HFFc6 (cell line): ENCODE measurements at places on chromosomes 16 and 17. TPM values are rescaled to one million over a fixed set of nuclear protein-coding genes. Genes with fewer than 3 reads are reported as not detected.

DNA sequence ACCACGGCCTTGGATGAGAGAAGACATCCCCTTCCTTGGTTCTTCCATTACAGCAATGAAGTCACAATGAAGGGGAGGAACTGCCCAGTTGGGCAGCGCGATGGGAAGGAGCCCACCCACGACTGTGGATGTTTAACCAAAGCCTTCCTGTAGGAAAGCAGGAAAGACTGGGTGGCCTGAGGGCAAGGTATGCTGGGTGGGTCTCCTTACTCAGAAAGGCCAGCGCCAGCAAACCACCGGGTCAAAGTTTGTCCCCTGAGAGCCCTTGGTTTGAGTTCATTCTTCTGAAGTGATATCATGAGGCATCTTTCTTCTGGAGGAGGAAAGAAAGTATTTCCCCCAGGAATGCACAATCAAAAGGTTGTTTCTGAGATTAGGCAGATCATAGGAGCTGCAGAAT lies 105.2 kb downstream of the C16orf95 start:
- peaks cover 15% of the 10 kb centered on the region for H3K4me1 ChIP-seq
- DNase-seq, result no peak
- H3K27ac ChIP-seq, result no peak overlapping the region
- no peak overlapping the region for H3K4me3 ChIP-seq

- H3K27me3 ChIP-seq, result peaks cover 5% of the 10 kb centered on the region
- peak; percentile 99 for DNase-seq
- H3K4me1 ChIP-seq, result peaks cover 13% of the 10 kb centered on the region
These were observed 805 bp upstream of the ORAI3 start for GRCh38 chr16:30947859-30948666.

GRCh38 chr16:4323845-4324488 lies 8.1 kb downstream of the GLIS2 start:
- no peak overlapping the region for H3K4me3 ChIP-seq
- H3K4me1 ChIP-seq, result peaks cover 27% of the 10 kb centered on the region
- peak overlapping the region; percentile 59 for H3K27ac ChIP-seq
- no peaks in the 10 kb centered on the region for H3K36me3 ChIP-seq
- DNase-seq, result no peak

DNA sequence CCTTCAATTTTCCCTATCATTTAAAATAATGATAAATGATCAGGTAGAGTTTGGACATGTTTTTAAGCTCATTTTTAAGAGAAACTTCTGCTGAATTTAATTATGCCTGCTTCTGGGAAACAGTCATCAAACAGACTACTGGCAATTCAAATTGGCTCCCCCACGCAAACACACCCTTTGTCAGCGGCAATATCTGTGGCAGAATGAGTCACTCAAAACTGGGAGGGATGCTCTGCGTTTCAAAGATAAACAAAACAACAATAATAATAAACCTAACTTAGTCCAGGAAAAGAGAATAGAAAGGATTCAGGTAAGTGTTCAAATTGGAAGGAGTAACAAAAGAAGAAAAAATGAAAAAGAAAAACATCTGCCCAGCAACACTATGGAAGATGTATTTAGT lies 108.1 kb upstream of the ERCC4 start:
- H3K4me1 ChIP-seq, result no peaks in the 10 kb centered on the region
- no peaks in the 10 kb centered on the region for H3K36me3 ChIP-seq
- DNase-seq, result no peak
- H3K27me3 ChIP-seq, result no peaks in the 10 kb centered on the region
- no peak overlapping the region for H3K4me3 ChIP-seq

DNA sequence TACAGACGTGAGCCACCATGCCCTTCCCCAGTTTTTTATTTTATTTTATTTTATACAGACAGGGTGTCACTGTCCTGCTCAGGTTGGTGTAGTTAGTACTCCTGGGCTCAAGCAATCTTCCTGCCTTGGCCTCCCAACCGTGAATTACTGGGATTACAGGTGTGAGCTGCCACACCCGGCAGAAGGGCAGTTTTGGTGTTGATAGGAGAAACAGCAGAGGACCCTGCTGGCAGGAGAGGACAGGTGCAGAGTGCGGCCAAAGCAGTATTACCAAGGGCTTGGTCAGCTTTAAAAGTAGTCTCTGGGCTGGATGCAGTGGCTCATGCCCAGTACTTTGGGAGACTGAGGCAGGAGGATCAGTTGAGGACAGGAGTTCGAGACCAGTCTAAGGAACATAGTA lies 22.9 kb downstream of the FOXK2 start:
- H3K27ac ChIP-seq, result no peak overlapping the region
- peaks cover 27% of the 10 kb centered on the region for H3K4me1 ChIP-seq
- no peak overlapping the region for H3K4me3 ChIP-seq

DNA sequence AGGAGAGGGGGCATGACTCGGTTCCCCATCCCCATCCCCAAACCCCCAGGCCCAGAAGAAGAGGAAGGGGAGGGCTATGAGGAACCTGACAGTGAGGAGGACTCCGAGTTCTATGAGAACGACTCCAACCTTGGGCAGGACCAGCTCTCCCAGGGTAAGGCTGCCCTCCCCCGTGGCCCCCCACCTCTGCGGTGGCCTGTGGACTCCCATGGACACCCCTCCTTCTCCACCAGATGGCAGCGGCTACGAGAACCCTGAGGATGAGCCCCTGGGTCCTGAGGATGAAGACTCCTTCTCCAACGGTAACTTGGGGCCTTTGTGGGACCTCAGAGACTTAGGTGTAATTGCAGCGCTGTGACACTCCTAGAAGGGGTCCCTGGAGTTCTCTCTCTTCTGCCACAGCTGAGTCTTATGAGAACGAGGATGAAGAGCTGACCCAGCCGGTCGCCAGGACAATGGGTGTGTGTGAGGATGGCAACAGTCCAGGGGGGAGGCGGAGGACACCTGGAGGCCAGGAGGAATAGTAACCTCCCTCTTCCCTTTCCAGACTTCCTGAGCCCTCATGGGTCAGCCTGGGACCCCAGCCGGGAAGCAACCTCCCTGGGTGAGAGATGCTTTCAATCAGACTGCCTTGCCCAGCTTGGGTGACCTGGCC lies 5.6 kb downstream of the CD19 start:
- peaks cover 3% of the 10 kb centered on the region; the same call in 1 of the 2 replicates for H3K36me3 ChIP-seq
- H3K4me3 ChIP-seq, result no peak overlapping the region
- H3K27ac ChIP-seq, result no peak overlapping the region
- peaks cover 9% of the 10 kb centered on the region; the same call in 1 of the 2 replicates for H3K4me1 ChIP-seq

DNA sequence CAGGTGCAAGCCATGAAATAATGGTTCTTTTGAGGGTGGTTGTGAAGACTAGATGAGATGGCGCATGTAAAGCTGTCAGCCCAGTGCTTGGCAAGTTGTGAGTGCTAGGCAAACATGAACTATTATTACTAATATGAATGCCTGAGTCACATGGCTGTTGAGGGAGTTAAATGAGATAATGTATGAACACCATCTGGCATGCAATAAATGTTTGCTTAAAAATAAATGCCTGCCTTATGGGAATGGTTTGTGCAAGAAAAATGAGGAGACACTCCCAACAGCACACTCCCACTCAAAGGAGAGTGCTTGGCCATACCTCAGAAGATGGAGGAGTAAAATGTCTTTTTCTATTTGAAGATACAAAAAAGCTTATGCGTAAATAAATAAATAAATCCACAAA lies 3.6 kb downstream of the MAPK3 start:
- no peak overlapping the region for H3K4me3 ChIP-seq
- DNase-seq, result no peak
- peaks cover 22% of the 10 kb centered on the region for H3K4me1 ChIP-seq
- H3K27me3 ChIP-seq, result no peaks in the 10 kb centered on the region; the same call in none of the 2 replicates
- no peak overlapping the region for H3K27ac ChIP-seq
- H3K36me3 ChIP-seq, result 0 out of 2 replicates have a peak, but pooled peaks cover 5% of the 10 kb centered on the region

GRCh38 chr17:19791918-19792550 lies 43.9 kb upstream of the ALDH3A1 start:
- no peak for DNase-seq
- H3K27me3 ChIP-seq, result peaks cover 1% of the 10 kb centered on the region; the same call in 1 of the 2 replicates
- no peaks in the 10 kb centered on the region for H3K4me1 ChIP-seq
- H3K4me3 ChIP-seq, result no peak overlapping the region

Gene HSD17B1
- 1.1 and 1.9 TPM in 2 replicates for total RNA-seq

Gene TM4SF5
- not detected in 3 replicates for total RNA-seq

Gene NHLRC4
- total RNA-seq, result 0.09 to 0.27 TPM in 2 of 3 replicates, not detected in the other
